ENCODE measurements at places on chromosomes 2 and 18.

DNA sequence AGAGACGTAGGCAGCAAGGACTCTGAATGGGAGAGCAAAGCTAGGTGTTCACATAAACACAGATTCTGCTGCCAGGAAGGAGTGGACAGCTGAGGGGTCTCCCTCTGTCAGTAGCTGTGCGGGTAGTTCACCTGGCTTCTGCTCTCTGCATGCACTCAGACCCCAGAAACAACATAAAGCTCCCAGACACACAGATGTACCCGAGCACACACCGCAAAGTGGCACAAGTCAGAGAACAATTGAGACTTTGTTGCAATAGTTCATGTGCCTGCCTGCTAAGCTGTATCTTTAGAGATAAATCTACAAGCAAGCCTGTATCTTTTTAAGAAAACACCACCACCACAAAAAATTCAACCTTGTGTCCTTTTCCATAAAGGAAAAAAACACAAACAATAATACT is 420.0 kb upstream of the ST6GAL2 start:
- DNase-seq, result no peak

DNA sequence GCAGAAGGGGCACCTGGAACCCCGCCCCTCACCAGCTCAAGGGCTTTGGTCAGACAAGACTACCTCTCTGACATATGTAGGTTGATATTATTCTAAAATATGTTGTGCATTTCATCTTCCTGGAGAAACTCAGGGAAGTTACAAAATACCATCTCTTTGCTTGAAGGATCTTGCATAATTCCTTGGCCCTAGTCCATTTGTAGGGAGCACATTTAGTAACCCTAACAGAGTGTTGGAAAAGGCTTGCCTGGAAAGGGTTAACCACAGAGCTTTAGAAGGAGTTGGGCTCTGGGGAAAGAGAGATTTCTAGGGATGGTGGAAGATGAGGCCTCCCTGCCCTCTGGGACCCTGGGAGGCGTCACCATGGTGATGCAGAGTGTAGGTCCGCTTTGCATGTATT is 143.0 kb upstream of the SLC1A4 start:
- no peak for DNase-seq

- DNase-seq, result no peak
Measured at GRCh38 chr2:221958224-221958623, 340.6 kb downstream of the PAX3 start.

DNA sequence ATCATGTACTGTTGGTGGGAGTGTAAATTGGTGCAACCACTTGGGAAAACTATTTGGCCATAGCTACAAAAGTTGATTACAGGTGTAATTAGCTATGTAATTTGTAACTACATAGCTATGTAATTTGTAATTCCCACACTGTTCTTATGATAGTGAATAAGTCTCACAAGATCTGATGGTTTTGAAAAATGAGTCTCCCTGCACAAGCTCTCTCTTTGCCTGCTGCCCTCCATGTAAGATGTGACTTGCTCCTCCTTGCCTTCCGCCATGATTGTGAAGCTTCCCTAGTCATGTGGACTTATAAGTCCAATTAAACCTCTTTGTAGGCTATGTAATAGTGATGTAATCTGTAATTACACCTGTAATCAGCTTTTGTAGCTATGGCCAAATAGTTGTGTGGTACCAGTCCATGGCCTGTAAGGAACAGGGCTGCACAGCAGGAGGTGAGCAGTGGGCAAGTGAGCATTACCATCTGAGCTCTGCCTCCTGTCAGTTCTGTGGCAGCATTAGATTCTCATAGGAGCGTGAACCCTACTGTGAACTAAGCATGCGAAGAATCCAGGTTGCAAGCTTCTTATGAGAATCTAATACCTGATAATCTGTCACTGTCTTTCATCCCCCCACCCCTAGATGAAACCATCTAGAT is 133.7 kb upstream of the COPS8 start:
- DNase-seq, result no peak

DNA sequence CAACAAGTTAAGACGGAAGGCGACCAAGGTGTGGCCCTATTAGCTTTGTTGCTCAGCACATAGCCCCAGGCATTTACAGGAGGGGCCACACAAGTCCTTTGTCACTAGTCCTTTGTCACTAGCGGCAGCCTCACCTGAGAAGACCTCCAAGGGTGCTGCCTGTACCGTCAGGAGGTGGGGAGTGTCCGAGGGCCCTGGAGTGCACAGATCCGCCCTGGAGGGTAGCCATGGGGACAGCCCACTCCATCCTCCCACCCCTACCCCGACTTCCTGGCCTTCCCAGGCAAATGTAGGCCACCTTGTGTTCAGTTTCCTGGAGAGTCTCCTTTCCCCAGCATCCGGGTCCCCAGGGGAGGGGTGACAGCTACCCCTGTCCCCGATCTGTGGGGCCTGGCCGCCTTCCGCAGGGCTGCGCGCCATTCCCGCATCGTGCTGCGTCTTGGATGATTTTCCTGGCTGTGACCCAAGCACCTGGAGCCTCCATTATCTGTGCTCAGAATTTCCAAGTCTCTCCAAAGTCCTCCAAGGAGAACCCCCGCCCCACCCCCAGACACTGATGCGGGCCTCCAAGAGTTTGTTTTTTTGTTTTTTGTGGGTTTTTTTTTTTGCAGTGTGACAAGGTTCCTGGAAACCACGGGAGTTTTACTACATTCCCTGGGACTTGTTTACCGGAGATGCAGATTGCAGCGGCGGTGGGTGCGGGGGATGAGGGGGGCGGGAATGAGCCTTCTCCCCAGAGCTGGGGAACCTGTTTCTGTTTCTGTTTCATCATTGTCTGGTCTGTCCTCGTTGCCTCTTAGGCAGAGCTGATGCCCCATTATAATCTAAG is 28.6 kb downstream of the TEX44 start:
- DNase-seq, result peak; percentile 79

- no peak for DNase-seq
Measured at GRCh38 chr2:28271919-28272250, 120.8 kb upstream of the FOSL2 start.

All from muscle of arm (tissue), 14 donors.